ENCODE measurements at places on chromosomes 2 and 18. TPM values are rescaled to one million over a fixed set of nuclear protein-coding genes. Genes with fewer than 3 reads are reported as not detected.

Gene AQP4
- not detected for total RNA-seq

Gene TMEM247
- total RNA-seq = not detected

Gene PRKAG3
- total RNA-seq = not detected

Gene PLCD4
- total RNA-seq = 11.7 TPM

Gene SLC5A7
- 0.06 TPM for total RNA-seq

Gene FBXO48
- total RNA-seq = 0.52 TPM

Gene DSC3
- total RNA-seq = 11.1 TPM

DNA sequence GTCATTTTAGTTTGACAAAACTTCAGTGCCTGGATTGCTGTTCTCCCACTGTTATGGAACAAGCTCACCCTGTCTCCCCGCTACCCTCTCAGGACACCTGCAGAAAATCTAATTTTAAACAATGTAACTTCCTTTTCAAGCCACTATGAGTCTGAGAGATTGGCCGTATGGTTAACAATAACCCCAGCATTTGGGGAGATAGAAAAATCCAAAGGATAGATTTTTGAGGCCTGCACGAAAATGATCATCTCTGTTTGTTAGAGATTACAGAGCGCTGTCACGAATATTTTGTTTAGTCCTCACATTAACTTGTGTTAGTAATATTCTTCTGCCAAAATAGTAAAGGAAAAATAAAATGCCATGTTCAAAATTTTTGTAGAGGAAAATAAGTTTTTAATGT is 24.7 kb downstream of the CAB39 start:
- DNase-seq = no peak

- DNase-seq = no peak
Observed at GRCh38 chr2:231991664-231992063, 30.2 kb downstream of the DIS3L2 start.

DNA sequence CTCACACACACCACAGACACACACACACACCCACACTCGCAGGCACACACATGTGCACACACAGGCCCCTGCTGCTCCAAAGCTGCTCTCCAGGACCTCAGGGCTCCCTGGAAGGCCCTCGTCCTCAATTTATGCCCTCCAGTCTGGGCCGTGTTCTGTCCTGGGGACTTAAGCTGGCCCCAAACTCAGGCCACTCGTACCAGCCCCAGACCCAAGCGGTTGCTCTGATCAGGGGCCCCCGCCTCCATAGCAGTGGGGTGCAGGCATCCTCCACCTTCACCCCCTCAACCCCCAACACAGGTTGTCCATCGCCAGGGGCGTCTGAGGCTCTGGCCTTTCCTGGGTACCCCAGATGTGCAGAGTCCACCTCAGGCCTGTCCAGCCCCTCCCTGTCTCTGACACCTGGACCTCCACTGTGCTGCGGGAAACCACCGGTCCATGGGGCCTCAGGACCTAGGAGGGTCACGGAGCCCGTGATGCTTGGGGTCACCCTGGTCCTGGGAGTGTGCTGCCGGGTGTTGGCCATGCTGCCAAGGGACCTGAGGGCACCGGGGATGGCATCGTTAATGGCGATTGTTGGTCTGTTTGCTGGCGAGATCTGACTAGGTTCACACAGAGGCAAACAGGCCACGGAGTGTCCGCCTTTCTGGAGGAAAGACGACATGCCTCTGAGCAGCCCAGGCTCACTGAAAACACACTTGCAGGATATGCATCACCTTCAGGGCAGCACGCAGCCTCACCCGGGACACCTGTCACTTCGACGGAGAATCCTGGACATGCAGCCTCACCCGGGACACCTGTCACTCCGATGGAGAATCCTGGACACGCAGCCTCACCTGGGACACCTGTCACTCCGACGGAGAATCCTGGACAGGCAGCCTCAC is 155.6 kb downstream of the NDUFA10 start:
- no peak for DNase-seq

DNA sequence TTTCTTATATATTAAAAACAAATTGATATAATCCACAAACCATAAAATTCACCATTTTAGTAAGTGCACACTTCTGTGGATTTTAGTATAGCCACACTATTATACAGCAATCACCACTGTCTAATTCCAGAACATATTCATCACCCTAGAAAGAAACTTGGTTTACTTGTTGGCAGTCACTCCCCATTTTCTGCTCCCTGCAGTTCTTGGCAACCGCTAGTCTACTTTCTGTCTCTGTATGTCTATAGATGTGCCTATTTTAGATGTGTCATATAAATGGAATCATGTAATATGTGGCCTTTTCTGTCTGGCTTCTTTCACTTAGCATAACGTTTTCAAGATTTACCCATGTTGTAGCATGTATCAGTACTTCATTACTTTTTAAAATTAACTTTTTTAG is 5.7 kb downstream of the CKAP2L start:
- no peak for DNase-seq

GRCh38 chr2:231413456-231413855 is 17.9 kb downstream of the B3GNT7 start:
- no peak for DNase-seq

GRCh38 chr2:45721150-45721549 is 69.7 kb downstream of the PRKCE start:
- no peak for DNase-seq

DNA sequence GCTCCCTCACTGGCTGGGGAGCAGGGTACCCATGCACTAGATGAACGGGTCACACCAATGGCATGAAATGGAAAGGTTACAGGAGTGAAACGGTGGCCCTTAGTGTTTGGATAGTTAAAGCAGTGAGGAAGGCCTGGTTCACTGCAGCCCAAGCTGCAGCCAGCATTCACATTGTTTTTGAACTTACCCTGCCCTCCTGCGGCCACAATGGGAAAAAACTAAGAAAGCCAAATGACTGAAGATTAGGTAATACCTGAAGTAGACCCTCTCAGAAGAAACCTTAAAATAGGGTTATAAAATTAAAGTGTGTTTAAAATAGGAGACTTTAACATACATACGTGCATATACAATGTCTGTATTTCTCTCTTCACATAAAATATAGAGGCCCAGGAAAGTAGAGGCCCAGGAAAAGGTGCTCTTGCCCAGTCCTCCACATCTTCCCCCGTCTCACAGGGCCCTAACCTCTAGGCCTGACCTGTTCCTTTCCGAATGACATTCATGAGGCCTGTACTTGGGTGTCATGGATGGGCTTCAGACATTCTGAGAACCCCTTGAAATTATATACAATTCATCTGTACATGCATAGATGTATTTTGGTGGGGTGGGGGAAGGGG is 33.3 kb downstream of the DOK1 start:
- DNase-seq = peak; percentile 83

DNA sequence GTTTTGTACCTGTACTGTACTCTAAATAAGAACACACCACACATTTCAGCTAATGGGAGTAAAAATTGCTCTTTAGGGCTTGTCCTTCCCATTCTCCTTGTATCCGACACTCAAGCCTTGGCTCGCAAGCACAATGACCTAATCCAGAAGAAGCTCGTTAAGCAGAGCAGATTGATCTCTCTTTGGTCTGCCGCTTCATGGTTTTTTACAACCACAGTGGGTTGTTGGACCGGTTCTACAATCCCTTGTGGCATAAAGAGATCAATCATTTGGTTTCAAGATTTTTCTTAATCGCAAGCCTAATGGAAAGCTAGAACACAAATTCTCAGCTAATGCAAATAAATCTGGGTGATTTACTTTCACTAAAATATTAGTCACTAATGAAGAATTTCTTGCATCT is 662.1 kb downstream of the LRP1B start:
- DNase-seq = peak; percentile 38

DNA sequence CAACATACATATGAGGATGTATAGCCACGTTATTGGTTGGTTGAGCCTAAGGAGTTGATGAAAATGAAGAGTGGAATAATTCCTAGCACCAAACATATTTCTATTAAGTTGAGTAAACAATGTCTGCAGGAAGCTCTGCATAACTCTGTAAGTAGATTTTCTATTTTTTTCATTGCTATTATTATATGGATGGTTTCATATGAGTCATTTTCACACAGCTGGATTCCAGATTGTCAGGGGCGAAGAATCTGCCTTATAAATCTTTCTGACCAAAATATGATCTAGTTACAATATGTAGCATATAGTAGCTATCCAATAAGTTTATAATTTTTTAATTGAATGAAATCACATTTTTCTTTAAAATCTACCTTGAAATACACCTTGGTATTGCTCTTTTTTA is 468.0 kb upstream of the PKDCC start:
- DNase-seq = no peak

- no peak for DNase-seq
Observed at GRCh38 chr18:23277399-23277798, 142.1 kb downstream of the CABLES1 start.

- DNase-seq = no peak
Observed at GRCh38 chr2:85230679-85231467, 96.9 kb downstream of the TGOLN2 start.

DNA sequence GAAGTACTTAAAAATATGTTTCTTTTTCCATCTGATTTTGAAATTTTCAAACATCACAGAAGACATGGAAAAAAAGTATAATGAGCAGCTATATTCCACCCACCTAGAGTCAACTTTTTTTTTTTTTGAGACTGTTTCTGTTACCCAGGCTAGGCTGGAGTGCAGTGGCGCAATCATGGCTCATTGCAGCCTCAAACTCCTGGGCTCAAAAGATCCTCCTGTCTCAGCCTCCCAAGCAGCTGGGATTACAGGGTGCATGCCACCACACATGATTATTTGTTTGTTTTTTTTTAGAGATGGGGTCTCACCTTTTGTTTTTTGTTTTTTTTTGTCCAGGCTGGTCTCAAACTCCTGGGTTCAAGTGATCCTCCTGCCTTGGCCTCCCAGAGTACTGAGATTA is 26.6 kb upstream of the UGGT1 start:
- DNase-seq = no peak

DNA sequence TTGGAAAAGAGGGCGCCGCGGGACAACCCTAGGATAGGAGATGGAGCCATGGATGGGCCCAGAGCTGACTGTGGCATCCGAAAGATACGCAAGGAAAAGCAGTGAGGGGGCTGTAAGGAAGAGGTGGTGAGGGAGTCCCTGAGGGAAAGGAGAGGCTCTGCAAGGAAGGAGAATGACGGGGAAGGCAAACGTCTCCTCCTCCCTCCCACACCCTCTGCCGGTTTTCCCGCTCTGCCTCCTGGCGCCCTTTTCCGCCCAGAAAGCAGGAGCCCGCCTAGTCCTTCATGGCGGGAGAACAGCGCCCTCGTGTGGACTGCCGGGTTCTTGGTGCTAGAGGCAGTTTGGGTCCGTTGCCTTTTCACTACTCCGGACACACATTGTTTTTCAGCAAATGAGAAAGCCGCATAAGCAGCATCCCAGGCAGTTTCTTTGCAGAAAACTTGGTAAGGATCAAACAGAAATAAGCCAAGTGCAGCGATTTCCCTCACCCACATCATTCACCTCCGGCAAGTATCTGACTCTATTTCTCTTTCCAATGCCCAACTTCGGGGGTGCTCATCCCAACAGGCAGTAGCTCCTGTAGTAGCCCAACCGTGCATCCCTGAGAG is 200.4 kb downstream of the INO80D start:
- peak; percentile 89 for DNase-seq

GRCh38 chr2:230505162-230505561 is 89.2 kb downstream of the SP100 start:
- DNase-seq = no peak

DNA sequence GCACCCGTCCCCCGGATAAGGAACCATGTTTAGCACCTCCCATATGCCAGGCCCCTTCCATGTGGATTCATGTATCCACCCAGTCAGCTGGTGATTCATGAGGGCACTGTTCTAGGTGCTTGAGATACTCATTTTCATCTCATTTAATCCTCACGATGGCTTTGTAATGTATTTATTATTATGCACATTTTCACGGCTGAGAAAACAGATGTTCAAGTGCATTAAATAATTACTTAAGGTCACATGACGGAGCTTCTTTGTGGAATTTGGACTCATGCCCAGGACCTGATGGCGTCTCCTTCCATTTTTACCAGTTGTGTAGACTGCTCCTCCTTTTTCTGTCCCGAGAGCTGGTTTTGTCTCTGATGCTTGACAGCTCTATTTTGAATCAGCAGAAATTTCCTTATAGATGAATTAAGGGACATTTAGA is 72.2 kb upstream of the RBM44 start:
- no peak for DNase-seq
